ENCODE measurements at places on chromosomes 2 and 18.

DNA sequence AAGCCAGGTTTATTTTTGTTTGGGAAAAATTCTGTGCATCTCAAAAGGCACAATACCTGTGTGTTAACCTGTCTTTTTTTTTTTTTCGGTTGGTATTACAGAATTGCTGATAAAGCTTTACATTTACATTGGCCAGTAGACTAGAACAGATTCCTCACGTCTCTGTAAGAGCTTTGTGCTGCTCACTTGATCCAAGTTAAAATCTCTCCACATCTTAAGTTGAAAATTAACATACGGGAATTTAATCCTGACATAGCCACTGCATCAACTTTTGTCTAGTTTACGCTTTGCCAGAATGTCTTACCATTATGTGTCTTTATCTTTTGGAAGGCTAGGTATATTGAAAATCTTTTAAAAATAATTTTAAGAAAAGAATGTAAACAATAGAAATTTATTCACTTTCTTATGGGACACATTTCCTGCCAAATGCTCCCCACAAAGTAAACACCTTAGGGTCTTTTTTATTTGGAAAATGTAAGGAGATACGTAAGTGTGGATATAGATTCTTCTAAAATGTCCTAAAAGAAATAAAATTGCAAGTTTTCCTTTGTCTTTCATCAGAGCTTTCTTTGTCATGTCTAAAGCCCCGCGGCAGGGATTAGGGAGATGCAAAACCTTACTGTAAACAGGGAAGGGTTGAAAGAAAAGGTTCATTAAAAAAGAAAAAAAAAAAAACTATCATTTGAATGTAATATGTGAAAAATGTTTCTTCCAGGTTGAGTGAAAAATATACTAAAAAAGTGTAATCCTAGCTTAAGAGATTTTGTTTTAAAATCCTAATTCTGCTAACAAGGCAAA lies 912.8 kb downstream of the NRXN1 start:
- no peak for DNase-seq

- DNase-seq, result no peak
Observed at GRCh38 chr2:70771446-70771845, 3.4 kb upstream of the ADD2 start.

- DNase-seq, result no peak
Observed at GRCh38 chr2:55936351-55936750, 12.8 kb upstream of the EFEMP1 start.

- DNase-seq, result no peak
Observed at GRCh38 chr2:33015421-33016142, 68.8 kb downstream of the LTBP1 start.

- no peak for DNase-seq
Observed at GRCh38 chr18:42290318-42291307, 335.6 kb downstream of the PIK3C3 start.

- DNase-seq, result no peak
Observed at GRCh38 chr18:12861637-12862036, 22.4 kb downstream of the PTPN2 start.

All from effector CD4-positive, alpha-beta T cell (primary cell).